Brain (organoid and tissue), 16 donors: ENCODE measurements at places on chromosomes 12 and 14.

DNA sequence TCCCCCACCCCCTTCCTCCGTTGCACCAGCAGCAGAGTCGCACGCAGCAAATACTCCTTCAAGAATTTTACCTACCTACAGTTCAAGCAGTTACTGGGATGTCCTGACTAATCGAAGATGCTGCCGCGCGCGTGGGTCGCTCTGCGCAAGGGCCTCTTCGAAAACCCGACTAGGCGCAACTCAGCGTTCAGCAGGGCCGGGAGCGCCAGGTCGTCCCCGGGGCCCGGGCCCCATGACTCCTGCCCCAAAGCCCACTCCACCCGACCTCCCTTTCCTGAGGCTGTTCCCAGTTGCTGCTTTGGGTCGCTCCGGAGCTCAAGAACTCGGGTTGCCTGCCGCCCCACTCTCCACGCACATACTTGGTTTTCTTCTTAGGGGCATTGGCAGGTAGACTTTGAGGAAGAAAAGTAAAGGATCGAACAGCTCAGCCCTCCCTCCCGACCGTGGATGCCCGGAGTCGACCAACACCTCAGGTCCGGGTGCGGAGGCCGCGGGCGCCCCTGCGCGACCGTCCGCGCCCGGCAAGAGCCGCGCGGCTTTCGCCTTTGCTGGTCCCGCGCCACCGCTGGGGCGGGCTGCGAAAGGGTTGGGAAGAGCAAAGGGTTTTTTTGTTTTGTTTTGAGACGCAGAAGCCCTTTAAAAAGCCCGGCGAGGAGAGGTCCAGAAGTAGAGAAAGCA is 1.9 kb downstream of the BMP4 start:
- DNase-seq, result peak; percentile 18

- DNase-seq, result peak; percentile 61
Measured at GRCh38 chr12:53695152-53696145, 19.6 kb upstream of the ATP5MC2 start.

DNA sequence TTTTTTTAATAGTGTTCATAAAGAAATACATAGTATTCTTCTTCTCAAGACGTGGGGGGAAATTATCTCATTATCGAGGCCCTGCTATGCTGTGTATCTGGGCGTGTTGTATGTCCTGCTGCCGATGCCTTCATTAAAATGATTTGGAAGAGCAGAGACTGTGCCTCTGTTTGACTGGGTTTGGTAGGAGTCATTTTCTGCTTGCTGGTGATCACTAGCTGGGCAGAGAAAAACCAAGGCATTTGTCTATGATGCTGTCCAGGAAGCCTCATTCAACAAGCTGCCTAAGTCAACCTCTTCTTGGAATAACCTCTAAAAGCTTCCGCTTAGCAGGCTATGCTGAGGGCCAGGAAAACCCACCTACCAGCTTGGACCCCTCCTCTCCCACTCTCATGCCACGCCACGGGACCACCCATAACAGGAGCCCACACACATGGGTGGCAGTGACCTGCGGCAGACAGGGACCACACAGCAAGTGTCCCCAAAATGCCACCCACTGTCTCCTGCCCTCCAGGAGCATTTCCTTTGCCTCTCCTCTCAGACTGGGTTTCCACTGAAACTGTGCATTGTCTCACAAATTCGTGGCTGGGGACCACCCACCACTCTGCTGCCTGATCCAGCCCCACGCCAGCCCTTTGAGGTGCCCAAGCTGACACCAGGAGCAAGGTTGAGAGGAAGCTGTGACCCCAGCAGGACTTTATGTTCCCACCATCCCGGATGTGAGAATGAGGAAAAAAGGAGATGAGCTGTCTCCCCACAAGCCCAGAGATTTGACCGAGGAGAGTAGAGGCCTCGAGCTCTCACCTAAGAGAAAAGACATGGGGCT is 36.8 kb downstream of the DAD1 start:
- DNase-seq, result no peak

DNA sequence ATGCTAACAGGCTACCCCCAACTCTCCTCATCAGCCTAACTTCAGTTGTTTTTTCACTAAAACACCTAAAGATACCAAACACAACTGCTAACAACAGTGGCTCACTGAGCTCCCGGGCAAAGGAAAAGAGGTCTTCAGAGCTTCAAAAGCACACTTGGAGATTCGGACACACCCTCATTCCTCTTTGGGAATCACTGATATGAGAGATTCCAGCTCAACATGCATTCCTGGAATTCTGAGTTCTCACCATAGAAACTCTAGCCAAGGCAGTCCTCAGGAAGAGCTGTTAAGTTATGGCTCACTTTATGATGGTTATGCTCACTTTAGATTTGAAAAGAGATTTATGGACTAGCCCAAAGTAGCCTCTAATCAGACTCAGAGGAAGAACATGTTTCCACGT is 40.1 kb downstream of the STXBP6 start:
- no peak for DNase-seq

DNA sequence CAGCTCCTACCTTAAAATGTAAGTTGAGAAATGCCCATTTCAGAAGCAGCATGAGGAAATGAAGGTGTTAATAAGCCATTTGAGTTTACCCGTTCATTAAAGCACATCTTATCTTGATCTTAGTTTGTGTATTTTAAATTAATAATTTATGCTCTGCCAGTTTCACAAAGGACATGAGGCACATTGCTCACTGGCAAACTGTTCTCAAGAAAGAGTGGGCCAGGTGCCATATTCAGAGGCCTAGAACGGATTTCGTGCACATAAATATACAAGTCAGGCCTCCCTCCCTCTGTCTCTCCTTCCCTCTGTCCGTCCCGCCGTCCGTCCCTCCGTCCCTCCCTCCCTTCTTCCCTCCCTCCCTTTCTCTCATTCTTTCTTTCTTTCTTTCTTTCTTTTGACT is 29.5 kb downstream of the CPM start:
- DNase-seq, result no peak

DNA sequence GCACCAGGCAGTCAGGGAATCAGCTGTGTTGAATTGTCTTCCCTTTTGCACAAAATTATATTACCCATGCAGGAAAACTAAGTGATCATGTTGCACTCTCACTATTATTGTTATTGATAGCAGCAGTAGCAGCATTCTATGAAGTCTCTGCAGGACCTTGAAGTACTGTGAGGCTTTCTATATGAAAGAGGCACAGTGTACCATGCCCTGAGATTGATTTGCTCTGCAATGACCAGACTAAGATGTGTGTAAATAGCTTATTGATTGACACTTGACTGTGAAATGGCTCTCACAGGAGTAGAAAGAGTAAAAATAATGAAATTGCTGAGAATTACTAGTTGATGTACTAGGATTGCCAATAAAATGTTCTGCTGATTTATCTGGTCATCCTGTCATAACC is 99.9 kb downstream of the KICS2 start:
- DNase-seq, result peak; percentile 20
